AG09309 (cell line): ENCODE measurements at places on chromosomes 12 and 14.
A peak's percentile ranks its signal among the peaks of the same experiment; 100 is the strongest.

DNA sequence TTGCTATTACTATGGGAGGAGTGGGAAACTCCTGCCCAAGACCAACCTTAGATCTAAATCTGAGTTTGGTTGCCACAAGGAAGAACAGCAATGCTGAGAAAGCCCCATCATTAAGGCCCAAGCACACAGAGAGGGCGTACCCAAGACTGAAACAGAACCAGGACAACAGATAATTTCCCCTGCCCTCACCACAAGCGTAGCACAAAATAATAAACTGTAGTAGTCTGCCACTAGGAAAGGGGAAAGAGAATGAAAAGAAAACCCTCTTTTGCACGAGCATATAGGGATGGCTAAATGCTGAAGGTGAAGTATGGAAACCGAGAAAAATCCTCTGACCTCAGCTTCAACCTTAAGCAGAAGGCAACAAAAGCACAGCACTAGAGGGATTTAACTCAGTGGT is 76.5 kb upstream of the DHRS4 start:
- no peak for DNase-seq

- DNase-seq = no peak
These were observed 33.7 kb upstream of the SELPLG start for GRCh38 chr12:108667349-108667748.

- DNase-seq = no peak
These were observed 254.2 kb downstream of the ZFP36L1 start for GRCh38 chr14:68538639-68539038.

DNA sequence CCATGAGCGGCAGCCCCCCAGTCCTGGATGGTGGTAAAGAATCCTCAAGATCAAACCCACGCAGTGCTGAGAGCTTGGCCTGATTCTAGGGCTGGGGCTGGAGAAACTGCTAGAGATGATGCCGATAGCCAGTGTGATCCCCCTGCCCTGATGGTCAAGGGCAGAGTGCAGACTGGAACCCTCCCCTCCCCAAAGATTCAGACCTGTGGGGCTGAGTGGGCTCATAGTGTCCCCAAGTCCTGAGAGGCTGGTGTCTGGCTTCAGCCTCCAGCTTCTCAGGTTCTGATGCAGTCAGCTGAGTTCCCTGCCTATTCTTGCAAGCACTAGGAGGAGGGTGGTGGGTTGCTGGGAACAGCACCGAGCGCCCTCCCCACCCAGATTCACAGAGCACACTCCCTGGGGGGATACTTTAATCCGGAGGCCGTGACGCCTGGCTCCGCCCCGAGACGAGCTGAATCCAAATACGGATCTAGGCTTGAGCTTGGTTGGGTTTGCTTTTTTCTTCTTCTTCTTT is 11.9 kb downstream of the RHOF start:
- DNase-seq = no peak

DNA sequence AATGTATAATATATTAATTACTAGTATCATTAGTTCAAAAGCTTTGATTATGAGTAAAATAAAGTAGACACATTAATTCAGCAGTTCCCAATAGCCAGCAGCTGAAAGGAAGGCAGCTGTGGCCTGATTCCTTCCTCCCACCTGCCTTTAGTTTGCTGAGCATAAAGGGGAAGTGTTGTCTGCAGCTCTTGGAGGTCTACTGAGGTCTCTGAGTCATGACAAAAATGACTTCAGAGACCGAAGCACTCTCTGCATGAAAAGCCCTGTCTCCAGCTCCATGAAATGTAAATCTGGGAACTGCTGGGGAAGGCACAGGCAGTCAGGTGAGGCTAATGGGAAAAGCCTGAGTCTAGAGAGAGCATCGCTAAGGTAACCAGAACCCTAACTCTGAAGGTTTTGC is 165.4 kb downstream of the NRXN3 start:
- DNase-seq = no peak

DNA sequence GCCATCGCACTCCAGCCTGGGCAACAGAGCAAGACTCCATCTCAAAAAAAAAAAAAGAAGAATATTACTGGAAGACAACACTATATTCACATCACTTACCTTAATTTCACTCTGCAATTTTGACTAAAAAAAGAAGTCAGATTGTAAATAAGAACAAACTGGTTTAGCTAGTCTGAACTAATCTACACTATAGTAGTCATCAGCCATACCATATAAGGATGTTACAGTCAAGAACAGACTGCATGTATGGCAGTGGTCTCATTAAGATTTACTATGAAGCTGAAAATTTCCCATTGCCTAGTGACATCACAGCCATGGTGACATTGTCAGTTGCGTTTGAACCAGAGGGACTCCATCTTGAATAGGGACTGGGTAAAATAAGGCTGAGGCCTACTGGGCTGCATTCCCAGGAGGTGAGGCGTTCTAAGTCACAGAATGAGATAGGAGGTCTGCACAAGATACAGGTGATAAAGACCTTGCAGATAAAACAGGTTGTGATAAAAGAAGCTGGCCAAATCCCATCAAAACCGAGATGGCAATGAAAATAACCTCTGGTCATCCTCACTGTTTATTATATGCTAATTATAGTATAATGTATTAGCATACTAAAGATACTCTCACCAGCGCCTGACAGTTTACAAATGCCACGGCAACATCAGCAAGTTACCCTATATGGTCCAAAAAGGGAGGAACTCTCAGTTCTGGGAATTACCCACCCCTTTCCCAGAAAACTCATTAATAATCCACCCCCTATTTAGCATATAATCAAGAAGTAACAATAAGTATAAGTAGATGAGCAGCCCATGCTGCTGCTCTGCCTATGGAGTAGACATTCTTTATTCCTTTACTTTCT is 51.2 kb downstream of the OSBPL8 start:
- no peak for DNase-seq

DNA sequence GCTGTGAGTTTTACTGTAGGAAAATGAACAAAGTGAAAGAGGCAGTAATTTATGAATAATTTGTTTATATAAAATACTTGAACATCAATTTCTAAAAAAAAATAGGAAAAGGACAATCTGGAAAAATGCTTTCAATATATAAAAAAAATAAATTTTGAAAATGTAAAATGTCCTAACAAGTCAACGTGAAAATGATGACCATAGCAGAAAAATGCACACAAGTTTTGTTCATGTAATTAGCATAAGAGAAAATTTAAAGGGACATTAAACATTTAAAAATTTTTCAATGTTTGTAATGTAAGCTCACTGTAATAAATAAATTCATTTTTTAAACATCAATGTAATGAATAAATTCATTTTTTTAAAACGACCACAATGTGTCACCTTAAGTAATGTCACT is 214.8 kb upstream of the ATXN7L3B start:
- DNase-seq = no peak

DNA sequence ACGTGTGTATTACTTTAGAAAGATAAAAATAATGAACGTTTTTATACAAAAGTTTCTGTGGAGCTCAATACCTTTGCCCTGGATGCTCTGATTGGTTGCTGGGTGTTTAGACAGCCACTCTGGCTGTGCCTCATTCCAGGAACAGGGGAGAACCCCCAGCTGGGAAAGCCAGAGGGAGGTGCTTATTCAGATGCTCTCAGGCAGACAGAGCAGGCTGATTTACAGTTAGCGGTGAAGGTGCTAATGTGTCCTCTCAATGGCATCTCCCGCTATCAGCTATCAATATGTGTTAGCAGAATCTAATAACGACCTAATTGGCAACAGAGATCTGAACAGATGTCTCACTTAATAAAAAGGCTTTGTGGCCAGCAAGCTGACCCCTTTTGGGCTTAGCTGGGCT is 402.3 kb downstream of the NUAK1 start:
- no peak for DNase-seq

- no peak for DNase-seq
These were observed 259.6 kb downstream of the AKAP6 start for GRCh38 chr14:32588448-32589320.

GRCh38 chr14:66698503-66698902 is 190.6 kb downstream of the GPHN start:
- no peak for DNase-seq

- DNase-seq = peak; percentile 40
These were observed 201.1 kb downstream of the PIK3C2G start for GRCh38 chr12:18462442-18462841.

DNA sequence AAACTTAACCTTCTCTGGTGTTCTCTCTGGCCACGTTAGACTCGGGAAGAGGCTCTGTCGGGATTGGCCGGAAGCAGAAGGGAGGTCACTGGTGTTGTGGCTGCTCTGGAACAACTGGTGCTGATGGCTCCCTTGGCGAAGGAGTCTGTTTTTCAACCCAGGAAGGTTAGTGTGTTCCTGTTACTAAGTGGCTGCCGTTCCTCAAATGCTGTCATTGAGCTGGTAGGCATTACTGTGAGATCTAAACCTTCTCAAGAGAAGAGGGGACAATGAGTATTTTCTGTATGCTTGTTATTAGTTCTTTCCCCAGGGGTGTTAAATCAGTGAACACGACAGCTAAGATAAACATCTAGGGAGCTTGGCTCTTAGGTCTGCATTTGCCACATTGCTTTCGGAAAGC is 18.3 kb downstream of the POP5 start:
- DNase-seq = no peak

DNA sequence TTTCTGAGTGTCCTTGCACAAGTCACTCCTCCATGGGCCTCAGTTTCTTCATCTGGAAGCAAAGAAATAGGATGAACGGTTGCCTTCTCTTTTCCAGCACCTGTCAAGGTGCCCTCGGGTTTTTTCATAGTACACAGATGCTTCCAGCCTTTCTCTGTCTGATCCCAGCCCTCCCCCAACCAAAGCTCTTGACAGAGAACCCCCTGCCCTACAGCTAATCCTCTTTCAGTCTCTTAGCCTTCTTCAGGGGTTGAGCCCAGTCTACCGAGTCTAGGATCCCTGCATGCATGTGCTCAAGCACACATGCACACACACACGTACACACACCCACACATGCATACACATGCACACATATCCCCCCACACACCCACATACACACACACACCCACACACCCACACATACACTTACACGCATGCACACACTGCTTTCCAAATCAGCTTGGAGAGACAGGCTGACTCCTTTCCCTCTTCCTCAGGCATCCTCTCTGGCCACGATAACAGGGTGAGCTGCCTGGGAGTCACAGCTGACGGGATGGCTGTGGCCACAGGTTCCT is 4.7 kb downstream of the CDCA3 start:
- no peak for DNase-seq

- no peak for DNase-seq
These were observed 12.3 kb upstream of the DLK1 start for GRCh38 chr14:100714258-100714892.

- DNase-seq = no peak
These were observed 586.4 kb downstream of the AACS start for GRCh38 chr12:125651625-125652024.

DNA sequence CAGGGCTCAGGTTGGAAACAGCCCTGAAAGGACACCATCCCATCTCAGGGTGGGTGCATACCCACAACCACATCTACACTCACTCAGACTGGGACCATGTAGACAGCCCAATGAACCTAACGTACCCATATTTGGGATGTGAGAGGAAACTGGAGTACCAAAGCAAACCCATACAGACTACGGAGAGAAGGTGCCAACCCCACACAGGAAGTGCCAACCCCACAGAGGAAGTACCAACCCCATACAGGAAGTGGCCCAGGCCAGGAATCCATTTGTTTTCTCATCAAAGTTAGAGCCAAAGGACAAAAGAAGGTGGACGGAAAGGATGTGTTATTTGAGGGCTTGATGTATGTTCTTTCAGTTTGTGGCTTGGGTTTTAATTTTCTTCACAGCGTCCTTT is 19.5 kb upstream of the SPIC start:
- no peak for DNase-seq

GRCh38 chr14:24377657-24378056 is 9.7 kb downstream of the NFATC4 start:
- no peak for DNase-seq

DNA sequence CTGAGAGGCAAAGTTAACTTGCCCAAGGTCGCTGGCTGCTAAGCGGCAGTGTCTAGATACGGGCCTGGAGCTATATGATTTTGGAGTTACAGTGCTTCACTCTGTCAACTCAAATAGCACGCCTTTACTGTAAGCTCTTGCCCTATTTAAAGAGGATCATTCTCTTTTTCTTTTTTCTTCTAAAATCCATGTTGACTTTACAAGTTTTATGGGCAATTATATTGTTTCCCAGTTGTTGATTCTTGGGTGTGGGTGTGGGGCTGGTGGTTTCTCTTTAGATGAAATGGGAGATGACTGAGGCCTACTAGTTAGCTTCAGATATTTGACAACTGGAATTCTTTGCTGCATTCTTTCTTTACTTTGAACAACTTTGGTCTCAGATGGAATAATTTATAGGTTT is 70.7 kb downstream of the C12orf75 start:
- no peak for DNase-seq

- DNase-seq = no peak
These were observed 46.5 kb downstream of the ITPR2 start for GRCh38 chr12:26786491-26786864.

DNA sequence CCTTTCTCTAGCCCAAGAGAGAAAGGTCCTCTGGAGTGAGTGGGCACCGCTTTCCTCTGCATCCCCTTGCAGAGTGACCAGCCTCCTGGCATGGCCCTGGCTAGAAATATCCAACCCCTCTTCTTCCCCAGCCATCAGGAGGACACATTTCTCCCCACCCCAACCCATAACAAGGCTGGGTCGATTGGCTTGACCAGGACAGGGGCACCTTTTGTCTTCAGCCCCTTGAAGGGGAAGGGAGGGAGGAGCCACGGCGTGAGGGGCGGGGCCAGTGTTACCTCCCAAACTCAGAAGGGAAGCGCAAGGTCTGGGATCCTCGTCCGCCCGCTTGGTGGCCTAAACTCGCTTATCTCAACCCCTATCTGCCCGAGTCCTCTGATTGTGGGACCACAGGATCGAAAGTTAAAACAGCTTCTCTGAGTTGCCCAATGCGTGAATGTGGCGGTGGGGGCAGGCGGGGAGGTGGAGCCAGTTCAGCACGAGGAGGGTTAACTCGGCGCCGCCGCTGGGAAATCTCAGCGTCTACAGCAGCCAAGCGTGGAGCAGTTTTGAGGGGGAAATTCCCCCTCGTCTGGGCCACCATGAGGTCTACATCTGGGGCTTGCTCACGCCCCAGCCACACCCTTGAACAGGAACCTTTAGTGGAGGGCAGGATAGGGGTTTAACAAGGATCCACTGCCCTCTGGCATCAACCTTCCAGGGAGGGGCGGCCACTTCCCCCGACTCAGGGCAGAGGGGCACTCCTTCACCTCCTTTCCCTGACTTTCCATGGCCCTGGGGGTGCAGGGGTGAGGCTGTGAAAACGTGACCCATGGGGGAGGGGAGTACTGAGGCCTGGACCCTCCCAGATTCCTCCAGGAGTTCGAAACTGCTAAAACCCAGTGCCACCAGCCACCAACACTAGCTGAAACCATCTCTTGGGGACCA is 795 bp downstream of the STAT6 start:
- no peak for DNase-seq

GRCh38 chr14:34707722-34708121 is 6.7 kb downstream of the CFL2 start:
- no peak for DNase-seq

- DNase-seq = no peak
These were observed 25.9 kb downstream of the TCHP start for GRCh38 chr12:109926016-109926415.
